Activated CD4-positive, alpha-beta T cell treated with anti-CD3 and anti-CD28 coated beads for 1 hour (primary cell): ENCODE measurements at places on chromosomes 13 and 19.

- no peak for DNase-seq
Measured at GRCh38 chr13:106794117-106794516, 226.2 kb upstream of the ARGLU1 start.

DNA sequence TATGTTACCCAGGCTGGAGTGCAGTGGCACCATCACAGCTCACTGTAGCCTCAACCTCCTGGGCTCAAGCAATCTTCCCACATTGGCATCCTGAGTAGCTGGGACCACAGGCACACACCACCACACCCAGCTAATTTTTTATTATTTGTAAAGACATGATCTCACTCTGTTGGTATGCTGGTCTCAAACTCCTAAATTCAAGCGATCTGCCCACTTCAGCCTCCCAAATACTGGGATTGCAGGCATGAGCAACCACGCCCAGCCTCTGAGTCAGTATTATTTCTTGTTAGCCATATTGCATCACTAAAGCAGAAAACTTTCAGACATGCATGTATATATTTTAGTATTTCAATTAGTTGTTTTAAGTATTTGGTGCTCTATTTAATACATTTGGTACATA, 376.4 kb downstream of the GPC6 start:
- DNase-seq, result no peak

- DNase-seq, result no peak
Measured at GRCh38 chr13:102847272-102848234, 1.7 kb downstream of the ERCC5 start.

GRCh38 chr13:43107780-43108179, 84.4 kb downstream of the DNAJC15 start:
- no peak for DNase-seq

- DNase-seq, result no peak
Measured at GRCh38 chr19:3389446-3389778, 23.0 kb downstream of the NFIC start.

DNA sequence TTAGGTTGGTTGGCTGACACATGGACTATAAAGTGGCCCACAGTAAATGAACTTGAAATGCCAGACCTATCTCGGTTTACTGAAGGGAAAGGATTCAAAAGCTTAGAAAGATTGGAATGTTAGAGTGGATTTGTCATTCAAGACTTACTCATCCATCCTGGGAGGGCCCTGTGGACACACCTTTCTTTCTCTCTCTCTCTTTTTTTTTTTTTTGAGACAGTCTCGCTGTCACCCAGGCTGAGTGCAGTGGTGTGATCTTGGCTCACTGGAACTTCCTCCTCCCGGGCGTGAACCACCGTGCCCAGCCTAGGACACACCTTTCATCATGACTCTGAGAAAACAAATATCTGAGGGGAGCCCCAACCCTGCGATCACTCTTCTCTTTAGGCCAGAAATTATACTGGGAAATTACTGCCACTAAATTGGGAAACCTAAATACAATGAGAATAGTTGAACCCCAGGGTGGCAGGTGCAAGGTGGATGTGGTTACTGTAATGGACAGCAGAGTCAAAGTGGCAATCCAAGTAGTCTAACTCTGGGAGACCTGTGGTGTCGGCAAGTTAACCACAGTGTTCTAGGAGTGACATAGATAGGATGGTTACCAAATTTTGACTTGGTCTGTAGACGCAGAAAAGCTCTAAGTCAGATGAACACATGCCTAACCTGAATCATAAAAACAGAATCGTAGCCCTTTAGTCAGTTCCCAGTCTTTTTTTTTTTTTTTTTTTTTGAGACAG, 47.1 kb upstream of the ZMYM5 start:
- DNase-seq, result no peak

GRCh38 chr19:3538965-3539755, at the start of gene TEKTIP1:
Gene TEKTIP1, plus strand, starts transcription at chr19:3539174. Its CDS starts 4 bp downstream, at chr19:3539178.
- DNase-seq, result no peak

GRCh38 chr13:76812206-76812897, 73.9 kb downstream of the KCTD12 start:
- no peak for DNase-seq

DNA sequence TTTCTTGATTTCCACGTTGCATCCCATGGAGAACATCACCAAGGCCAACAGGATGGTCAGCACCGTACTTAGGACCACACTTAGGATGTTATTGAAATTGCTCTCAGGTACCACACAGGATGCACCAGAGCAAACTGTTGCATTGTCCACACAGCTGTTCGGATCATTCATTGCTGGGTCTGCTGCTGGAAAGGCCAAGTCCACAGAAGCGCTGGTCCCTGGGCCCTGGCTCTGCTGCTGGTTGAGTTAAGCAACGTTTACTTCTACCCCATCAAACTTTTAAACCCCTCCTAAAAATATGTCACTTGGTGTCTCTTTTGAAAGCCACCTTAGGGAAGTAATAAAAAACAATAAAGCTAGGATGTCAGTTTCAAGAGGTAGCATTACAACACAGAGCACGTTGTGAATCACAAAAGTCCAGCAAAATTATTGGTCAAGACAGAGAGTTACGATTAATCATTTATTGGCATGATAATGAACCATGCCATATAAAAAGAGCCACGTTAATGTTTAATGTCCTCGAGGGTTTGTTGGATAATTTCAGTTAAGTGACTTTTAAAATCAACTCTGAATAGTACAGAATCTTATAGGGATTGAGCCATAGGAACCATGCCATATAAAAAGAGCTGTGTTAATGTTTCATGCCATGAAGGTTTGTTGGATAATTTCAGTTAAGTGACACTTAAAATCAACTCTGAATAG, at the start of gene SLC10A2:
Gene SLC10A2, minus strand, starts transcription at position 339 of the 702 bp plus-strand sequence. Its CDS starts 168 bp downstream, at position 171.
- no peak for DNase-seq

DNA sequence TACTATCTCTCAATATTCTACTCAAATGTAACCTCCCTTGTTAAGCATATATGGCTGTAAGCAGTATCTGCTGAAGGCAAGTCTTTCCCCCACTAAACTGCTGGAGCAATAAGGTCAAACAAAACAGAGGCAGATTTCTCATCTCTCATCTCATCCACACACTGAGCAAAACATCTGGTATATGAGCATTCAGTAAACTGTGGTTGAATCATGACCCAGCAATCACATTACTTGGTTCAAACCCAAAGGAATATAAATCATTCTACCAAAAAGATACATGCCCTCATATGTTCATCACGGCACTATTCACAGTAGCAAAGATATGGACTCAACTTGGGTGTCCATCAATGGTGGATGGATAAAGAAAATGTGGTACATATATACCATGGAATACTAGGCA, 344.4 kb downstream of the SUCLA2 start:
- no peak for DNase-seq

- no peak for DNase-seq
Measured at GRCh38 chr13:43573802-43574514, 212.8 kb downstream of the ENOX1 start.

GRCh38 chr19:10286803-10287737, at the start of gene ICAM4:
Gene ICAM4, plus strand, starts transcription at chr19:10286955. Its CDS starts 58 bp downstream, at chr19:10287013.
- DNase-seq, result no peak

DNA sequence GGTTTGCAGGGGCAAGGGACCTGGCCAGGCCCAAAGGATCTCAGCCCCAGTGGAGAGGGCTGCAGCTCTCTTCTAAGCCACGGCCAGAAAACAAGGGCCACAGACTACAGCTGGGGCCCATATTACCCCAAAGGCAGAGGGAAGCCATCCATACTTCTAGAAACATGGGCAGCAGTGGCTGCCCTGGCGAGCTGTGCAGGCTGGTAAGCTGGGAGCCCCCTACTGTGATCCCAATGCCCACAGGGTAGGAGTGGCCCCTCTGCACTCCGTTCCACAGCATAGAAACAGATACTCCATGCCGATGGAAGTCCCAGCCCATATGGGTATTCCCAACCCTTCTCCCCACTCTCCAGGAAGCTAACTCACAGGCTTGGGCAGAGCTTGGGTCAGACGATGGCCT, 25.1 kb downstream of the VSTM2B start:
- no peak for DNase-seq

DNA sequence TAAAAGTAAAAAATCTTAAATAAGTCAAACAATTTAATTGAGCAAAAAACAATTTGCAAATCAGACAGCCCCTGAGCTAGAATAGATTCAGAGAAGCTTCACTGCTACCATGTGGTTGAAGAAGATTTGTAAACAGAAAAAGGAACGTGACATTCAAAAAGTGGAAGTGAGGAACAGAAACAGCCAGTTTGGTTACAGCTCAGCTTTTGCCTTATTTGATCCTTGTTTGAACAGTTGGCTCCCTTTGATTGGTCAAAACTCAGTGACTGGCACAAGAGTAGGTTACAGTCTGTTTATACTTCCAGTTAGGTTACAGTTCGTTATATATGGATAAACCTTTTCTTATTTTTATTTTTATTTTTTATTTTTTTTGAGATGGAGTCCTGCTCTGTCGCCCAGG, 5.8 kb downstream of the ZNF221 start:
- no peak for DNase-seq

DNA sequence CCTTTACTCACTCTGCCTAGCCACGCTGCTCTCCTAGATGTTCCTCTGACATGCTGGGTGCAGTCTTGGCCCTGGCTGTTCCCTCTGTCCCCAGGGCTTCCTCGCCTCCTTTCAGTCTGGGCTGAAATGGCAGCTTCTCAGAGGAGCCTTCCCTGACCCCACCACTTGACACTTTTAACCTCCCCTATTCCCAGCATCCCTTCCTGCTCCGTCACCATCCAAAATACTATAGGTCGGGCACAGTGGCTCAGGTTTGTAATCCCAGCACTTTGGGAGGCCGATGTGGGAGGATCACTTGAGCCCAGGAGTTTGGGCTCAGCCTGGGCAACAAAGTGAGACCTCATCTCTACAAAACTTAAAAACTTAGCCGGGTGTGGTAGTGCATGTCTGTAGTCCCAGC, 2.6 kb downstream of the FAM187B start:
- DNase-seq, result no peak

DNA sequence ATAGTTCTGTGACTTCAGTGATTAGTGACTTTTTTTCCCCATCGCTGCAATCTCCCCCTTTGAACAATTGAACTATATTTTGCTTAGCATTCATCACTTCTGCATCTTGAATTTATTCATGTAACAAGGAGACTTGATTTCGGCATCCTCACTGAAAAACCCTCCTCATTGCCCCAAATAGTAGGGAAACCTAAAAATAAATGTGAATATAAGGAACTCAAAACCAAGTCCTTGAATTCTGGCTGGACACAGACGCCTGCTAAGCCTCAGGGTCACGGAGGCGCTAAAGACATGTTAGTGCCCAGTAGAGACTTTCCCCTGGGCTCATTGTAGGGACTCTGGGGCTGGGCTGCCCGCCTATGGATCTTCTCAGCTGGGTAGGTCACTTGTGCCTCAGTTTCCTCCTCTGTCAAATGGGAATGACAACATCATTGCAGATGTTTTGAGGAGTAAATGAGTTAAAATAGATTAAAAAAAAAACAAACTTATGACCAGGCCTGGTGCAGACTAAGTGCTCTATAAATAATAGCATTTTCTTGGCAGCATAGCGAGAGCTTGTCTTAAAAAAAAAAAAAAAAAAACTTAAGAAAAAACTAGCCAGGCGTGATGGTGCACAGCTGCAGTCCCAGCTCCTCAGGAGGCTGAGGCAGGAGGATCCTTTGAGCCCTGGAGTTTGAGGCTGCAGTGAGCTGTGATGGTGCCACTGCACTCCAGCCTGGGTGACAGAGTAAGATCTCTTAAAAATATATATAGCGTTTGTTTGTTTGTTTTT, 1.8 kb upstream of the ADGRE5 start:
- DNase-seq, result no peak

DNA sequence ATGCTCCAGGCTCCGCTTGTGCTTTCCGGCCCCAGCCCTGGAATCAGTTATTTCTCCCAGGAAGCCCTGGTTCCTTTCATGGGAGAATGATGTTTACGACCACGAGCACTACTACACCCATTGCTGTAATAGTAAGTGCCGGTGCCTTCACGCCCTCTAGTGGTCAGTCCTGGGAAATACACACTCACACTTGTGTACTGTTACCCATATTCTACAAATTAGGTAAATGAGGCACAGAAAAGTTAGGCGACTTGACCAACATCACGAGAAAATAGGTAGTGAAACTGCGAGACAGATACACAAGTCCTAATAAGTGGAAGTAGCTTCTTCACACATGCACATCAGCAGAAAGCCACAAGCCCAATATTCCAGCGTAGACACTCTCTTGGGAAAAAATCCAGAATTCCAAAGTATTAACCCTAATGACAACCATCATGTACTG, 21.7 kb downstream of the CEACAM21 start:
- DNase-seq, result peak; percentile 59

- DNase-seq, result no peak
Measured at GRCh38 chr13:32881777-32882145, 134.5 kb upstream of the KL start.

DNA sequence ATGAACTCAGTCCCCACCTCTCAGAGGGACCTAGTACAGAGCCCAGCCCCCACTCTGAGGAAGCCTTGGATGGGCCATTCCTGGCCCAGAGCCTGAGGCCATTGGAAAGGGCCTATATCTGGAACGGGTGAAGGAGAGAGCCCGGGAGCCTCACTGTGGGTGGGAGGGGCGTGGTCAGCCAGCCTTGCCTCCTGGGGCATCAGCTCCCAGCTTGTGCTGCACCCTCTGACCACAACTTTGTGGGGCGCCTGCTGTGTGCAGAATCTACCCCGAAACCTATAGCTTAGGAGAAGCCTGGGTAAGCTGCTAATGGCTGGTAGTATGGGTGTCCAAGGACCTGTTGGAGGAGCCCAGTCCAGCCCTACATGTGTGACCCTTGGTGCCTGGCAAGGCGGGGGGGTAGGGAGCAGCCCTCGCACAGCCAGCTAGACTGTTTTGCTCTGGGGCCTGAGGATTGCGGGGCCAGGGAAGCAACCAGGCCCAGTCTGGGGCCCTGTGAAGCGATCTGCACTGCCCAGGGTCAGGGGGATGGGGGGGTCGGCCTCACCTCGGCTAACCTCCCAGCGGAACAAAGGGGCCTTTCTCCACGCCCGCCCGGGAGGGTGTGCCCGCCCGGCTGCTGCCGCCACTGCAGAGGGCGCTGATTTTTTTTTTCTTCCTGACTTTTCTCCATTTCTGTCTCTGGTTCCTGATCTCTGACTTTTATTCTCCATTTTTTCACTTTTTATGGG, 42.3 kb downstream of the LYL1 start:
- no peak for DNase-seq

DNA sequence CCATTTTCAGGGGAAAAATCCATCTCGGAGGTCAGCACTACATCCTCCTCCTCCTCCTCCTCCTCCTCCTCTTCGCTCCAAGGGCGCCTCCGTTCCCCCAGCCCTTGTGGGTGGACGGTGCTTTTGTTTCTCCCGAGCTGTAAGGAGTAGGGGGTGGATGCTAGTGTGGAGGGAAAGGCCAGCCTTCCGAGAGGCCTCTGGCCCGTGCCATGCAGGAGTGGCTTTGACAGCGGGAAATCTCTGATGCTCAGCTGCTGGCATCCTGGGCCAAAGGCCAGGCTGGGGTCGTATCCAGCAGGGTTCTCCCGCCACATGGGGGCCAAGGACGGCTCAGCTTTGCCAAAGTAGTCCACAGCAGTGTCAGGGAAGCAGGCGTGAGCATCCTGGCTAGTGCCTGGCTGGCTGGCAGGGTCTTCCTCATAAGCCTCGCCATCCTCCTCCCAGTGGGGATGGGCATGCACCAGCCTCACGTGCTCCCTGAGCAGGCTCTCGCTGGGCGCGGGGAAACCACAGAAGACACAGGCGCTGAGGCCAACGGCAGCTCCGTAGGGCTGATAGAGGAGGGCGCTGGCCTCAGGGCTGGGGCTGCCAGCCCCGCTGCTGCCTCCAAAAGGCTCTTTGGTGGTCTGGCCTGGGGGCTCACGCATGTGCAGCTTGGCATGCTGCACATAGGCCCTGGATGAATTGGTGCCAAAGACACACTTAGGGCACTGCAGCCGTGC, 10.5 kb downstream of the WIZ start:
- no peak for DNase-seq
